ENCODE measurements at places on chromosomes 11 and 22.

GRCh38 chr11:110317516-110317932 lies 21.1 kb upstream of the RDX start:
- no peak for DNase-seq
- H3K4me3 ChIP-seq = no peak overlapping the region
- H3K27me3 ChIP-seq = no peaks in the 10 kb centered on the region

GRCh38 chr22:27564806-27565205 lies 236.8 kb downstream of the MN1 start:
- H3K27ac ChIP-seq = no peak overlapping the region
- no peak overlapping the region for H3K4me3 ChIP-seq
- no peaks in the 10 kb centered on the region for H3K4me1 ChIP-seq
- H3K27me3 ChIP-seq = no peaks in the 10 kb centered on the region
- DNase-seq = no peak

DNA sequence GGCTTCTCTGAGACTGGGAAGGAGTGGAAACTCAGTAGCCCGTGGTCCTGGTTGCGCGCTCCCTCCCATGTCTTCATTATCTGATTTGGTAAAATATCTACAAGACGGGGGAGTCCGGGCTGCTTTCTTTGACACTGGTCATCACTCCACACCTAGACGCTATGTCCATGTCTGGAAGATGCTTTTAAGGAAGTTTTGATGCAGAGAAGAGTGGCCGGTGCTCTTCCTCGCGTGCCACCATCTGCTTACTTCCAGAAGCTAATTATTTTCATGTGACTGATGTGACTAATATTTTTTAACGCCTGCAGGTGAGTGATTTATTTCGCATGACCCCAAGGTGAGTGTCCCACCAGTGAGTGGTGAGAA lies 339 bp upstream of the TRIM21 start:
- H3K4me3 ChIP-seq = peak overlapping the region; percentile 87
- DNase-seq = no peak
- H3K27ac ChIP-seq = no peak overlapping the region

- no peak for DNase-seq
- no peak overlapping the region for H3K4me3 ChIP-seq
- no peaks in the 10 kb centered on the region for H3K36me3 ChIP-seq
- H3K27me3 ChIP-seq = no peaks in the 10 kb centered on the region
- no peaks in the 10 kb centered on the region for H3K4me1 ChIP-seq
These were observed 8.5 kb upstream of the ADORA2A start for GRCh38 chr22:24418786-24419474.

- no peaks in the 10 kb centered on the region for H3K4me1 ChIP-seq
- no peak overlapping the region for H3K4me3 ChIP-seq
- no peak overlapping the region for H3K27ac ChIP-seq
- no peak for DNase-seq
These were observed 91.5 kb upstream of the HORMAD2 start for GRCh38 chr22:29988719-29989118.

- no peaks in the 10 kb centered on the region for H3K36me3 ChIP-seq
- no peak overlapping the region for H3K4me3 ChIP-seq
- H3K27me3 ChIP-seq = peaks cover 3% of the 10 kb centered on the region
- H3K27ac ChIP-seq = no peak overlapping the region
These were observed 27.6 kb downstream of the PKNOX2 start for GRCh38 chr11:125192183-125192582.

Measured in GM12878 (cell line).